IMR-90 (cell line): ENCODE measurements at places on chromosomes 11 and 22. TPM values are rescaled to one million over a fixed set of nuclear protein-coding genes. Genes with fewer than 3 reads are reported as not detected.

SHANK3 gene
- total RNA-seq = 0.18 and 0.28 TPM in 2 replicates

DNA sequence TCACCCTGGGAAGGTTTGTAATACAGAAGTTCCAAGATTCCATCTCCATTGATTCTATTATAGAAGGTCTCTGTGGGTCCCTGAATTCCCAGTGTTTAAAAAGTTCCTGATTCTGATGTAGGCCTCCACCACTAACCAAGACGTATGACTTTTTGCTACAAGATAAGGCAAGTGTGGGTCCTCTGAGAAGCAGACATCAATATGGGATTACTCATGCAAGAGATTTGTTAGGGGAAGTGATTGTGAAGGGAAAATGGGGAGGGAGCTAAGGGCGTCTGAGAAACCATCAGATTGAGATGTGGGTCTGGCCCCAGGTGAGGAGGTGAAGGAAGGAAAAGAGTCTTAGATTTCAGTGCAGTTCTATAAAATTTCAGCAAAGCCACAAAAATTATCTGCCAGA is 10.2 kb upstream of the LGR4 start:
- DNase-seq = no peak
- H3K27ac ChIP-seq = no peak overlapping the region
- no peaks in the 10 kb centered on the region for H3K36me3 ChIP-seq
- H3K4me1 ChIP-seq = no peaks in the 10 kb centered on the region
- H3K27me3 ChIP-seq = no peaks in the 10 kb centered on the region

DNA sequence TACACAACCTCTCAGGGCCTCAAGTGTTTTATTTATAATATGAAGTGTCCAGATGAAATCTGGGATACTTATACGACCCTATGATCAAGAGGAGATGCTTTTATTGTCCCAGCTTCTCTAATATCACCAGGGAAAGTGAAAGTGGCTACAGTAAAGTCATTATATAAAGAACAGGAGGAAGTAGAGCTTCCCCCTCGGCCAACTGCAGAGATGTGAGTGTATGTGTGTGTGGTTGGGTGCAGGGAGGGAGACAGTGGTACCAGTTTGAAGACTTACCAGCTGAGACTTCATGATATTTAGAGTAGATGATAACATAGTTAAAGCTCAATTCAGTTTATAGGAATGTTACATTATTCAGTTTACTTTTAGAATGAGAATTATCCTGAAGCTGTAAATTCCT is 373.6 kb upstream of the DDI1 start:
- peak; percentile 20 for DNase-seq
- H3K27me3 ChIP-seq = no peaks in the 10 kb centered on the region
- H3K27ac ChIP-seq = peak overlapping the region; percentile 60; the same call in 1 of the 2 replicates

DNA sequence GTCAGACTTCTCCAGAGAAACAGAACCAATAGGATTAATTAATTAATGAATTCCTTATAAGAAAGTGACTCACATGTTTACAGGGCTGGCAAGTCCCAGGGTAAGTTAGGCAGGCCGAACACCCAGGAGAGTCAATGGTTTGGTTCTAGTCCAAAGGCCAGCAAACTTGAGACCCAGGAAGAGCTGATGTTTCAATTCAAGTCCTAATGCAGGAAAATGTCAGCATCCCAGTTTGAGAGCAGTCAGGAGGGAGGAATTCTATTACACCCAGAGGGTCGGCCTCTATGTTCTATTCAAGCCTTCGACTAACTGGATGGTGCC is 466.0 kb downstream of the INSC start:
- no peak overlapping the region for H3K4me3 ChIP-seq
- DNase-seq = no peak
- no peak overlapping the region for H3K27ac ChIP-seq
- H3K27me3 ChIP-seq = no peaks in the 10 kb centered on the region; the same call in 1 of the 2 replicates
- H3K4me1 ChIP-seq = no peaks in the 10 kb centered on the region
- no peaks in the 10 kb centered on the region for H3K36me3 ChIP-seq

GRCh38 chr11:114311946-114312345 is 15.7 kb downstream of the NNMT start:
- H3K27me3 ChIP-seq = no peaks in the 10 kb centered on the region
- H3K4me1 ChIP-seq = peaks cover 11% of the 10 kb centered on the region
- no peak for DNase-seq
- H3K36me3 ChIP-seq = peaks cover 25% of the 10 kb centered on the region

OTOG gene
- not detected in 2 replicates for total RNA-seq

GRCh38 chr11:130095326-130095725 is 25.6 kb downstream of the APLP2 start:
- H3K27ac ChIP-seq = no peak overlapping the region
- no peak for DNase-seq
- no peak overlapping the region for H3K4me3 ChIP-seq
- no peaks in the 10 kb centered on the region for H3K4me1 ChIP-seq
- H3K36me3 ChIP-seq = peaks cover 2% of the 10 kb centered on the region; the same call in 1 of the 2 replicates
- H3K27me3 ChIP-seq = peaks cover 13% of the 10 kb centered on the region

GTSE1 gene
- 5.8 and 5.9 TPM in 2 replicates for total RNA-seq

- H3K4me3 ChIP-seq = no peak overlapping the region
- no peaks in the 10 kb centered on the region; the same call in none of the 2 replicates for H3K27me3 ChIP-seq
- H3K4me1 ChIP-seq = no peaks in the 10 kb centered on the region
- no peak for DNase-seq
Measured at GRCh38 chr11:79525257-79525656, 84.4 kb upstream of the TENM4 start.

DNA sequence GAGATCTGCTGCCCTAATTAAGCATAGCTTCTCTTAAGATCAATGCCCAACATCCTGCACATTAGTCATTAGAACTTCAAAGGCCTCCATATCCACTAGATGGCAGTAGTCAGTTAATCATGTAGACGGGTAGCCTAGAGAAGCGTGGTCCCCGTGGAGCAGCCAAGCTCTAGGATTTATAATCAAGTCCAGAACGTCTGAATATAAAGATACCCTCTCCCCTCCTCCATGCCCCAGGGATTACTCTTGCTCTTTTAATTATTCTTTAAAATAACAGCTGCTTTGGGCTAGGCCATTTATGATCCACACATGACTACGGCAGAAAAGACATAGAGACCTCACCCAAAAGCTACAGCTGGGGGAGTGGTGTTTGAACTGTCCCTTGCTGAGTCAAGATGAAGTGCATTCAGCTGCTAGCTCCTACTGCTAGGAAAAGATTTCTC is 327.6 kb upstream of the PLET1 start:
- peaks cover 13% of the 10 kb centered on the region for H3K27me3 ChIP-seq
- no peaks in the 10 kb centered on the region for H3K36me3 ChIP-seq
- no peak overlapping the region for H3K27ac ChIP-seq
- H3K4me3 ChIP-seq = no peak overlapping the region

TEX12 gene
- total RNA-seq = not detected in 2 replicates

DNA sequence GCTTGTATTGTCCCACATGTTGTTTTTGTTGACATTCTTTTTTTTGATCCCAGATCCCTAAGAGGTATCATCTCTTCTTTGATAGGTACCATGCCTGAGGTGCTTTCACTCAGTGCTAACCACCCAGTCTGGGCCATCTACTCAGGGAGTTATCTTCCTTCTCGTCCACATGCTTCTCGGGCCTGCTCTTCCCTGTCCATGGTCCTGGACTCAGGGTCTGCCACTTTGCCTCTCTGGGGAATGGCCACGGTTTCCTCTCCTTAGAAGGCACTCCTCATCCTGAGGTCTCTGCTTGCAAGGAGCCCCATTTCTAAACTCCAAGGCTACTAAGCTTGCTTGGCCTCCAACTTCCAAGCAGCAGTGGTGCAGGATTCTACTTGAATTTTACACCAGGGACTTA is 227.0 kb upstream of the NCAM1 start:
- H3K27ac ChIP-seq = no peak overlapping the region
- DNase-seq = peak; percentile 8
- no peaks in the 10 kb centered on the region for H3K27me3 ChIP-seq

GRCh38 chr11:46617972-46618314 is 590 bp downstream of the ATG13 start:
- peak overlapping the region; percentile 82 for H3K27ac ChIP-seq
- DNase-seq = no peak
- H3K4me3 ChIP-seq = peak overlapping the region; percentile 90
- H3K36me3 ChIP-seq = peaks cover 3% of the 10 kb centered on the region; the same call in 1 of the 2 replicates
- H3K27me3 ChIP-seq = no peaks in the 10 kb centered on the region
- peaks cover 5% of the 10 kb centered on the region; the same call in 1 of the 2 replicates for H3K4me1 ChIP-seq

GRCh38 chr22:39277142-39277607 is 32.4 kb upstream of the PDGFB start:
- H3K4me3 ChIP-seq = no peak overlapping the region
- no peaks in the 10 kb centered on the region for H3K27me3 ChIP-seq
- peaks cover 10% of the 10 kb centered on the region for H3K4me1 ChIP-seq
- H3K36me3 ChIP-seq = no peaks in the 10 kb centered on the region
- peak; percentile 92 for DNase-seq
- no peak overlapping the region for H3K27ac ChIP-seq

GRCh38 chr22:29313126-29313575 is 2.3 kb downstream of the RASL10A start:
- peaks cover 44% of the 10 kb centered on the region for H3K27me3 ChIP-seq
- no peak for DNase-seq
- no peak overlapping the region for H3K27ac ChIP-seq
- H3K4me3 ChIP-seq = no peak overlapping the region
- H3K4me1 ChIP-seq = peaks cover 11% of the 10 kb centered on the region

OR8I2 gene
- not detected in 2 replicates for total RNA-seq

LRRC56 gene
- total RNA-seq = 0.28 and 0.36 TPM in 2 replicates

DDI1 gene
- total RNA-seq = not detected in 2 replicates

GRCh38 chr22:36875741-36876140 is 14.9 kb downstream of the NCF4 start:
- no peak overlapping the region for H3K27ac ChIP-seq
- no peaks in the 10 kb centered on the region for H3K4me1 ChIP-seq
- no peaks in the 10 kb centered on the region for H3K36me3 ChIP-seq
- H3K27me3 ChIP-seq = peaks cover 30% of the 10 kb centered on the region
- DNase-seq = no peak

CLDN5 gene
- total RNA-seq = under 0.01 and 0.18 TPM in 2 replicates

DNA sequence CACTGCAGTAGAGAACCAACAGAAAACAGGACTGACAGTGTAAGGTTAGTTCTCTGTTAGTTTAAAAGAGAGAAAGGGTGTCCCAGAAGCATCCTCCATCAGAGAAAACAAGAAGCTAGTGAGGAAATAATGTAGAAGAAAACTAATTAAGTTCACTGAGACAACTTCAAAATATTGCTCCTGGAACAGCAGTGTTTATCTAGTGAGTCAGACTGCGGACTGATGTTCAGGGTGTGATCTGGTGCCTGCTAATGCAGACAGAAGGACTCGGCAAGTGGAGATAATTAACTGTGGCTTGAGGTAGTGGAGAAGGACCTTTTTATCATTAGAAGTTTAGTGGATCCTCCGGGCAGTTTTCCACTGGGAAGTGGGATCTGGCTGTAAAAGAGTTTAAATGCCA is 55.4 kb downstream of the CDON start:
- DNase-seq = peak; percentile 35
- H3K4me1 ChIP-seq = no peaks in the 10 kb centered on the region
- peaks cover 5% of the 10 kb centered on the region for H3K27me3 ChIP-seq
- no peaks in the 10 kb centered on the region for H3K36me3 ChIP-seq

DNA sequence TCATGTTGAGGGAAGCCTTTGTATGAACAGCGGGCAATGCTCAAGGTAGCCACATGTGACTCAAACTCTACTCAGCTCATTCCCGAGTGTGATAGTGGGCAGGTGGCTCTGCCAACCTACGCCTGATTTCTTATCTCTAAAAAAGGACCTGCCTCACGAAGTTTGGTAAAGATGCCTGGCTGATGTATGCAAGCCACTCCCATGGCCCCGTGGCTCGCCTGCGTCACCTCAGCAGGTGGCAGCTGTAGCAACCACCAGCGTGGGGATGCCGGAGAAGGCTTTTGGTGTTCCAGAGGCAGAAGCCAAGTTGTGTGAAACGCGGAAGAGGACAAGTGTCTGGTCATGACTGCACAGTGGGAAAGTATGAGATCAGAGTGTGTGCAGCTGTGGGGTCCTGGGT is 5.4 kb downstream of the FADS2 start:
- no peak overlapping the region for H3K27ac ChIP-seq
- H3K4me3 ChIP-seq = no peak overlapping the region
- H3K27me3 ChIP-seq = no peaks in the 10 kb centered on the region

CD44 gene
- 341 and 357 TPM in 2 replicates for total RNA-seq

- H3K27ac ChIP-seq = no peak overlapping the region
- H3K4me1 ChIP-seq = no peaks in the 10 kb centered on the region
- H3K27me3 ChIP-seq = peaks cover 7% of the 10 kb centered on the region; the same call in 1 of the 2 replicates
- no peaks in the 10 kb centered on the region for H3K36me3 ChIP-seq
Measured at GRCh38 chr11:2178906-2179494, 7.4 kb upstream of the TH start.

DNA sequence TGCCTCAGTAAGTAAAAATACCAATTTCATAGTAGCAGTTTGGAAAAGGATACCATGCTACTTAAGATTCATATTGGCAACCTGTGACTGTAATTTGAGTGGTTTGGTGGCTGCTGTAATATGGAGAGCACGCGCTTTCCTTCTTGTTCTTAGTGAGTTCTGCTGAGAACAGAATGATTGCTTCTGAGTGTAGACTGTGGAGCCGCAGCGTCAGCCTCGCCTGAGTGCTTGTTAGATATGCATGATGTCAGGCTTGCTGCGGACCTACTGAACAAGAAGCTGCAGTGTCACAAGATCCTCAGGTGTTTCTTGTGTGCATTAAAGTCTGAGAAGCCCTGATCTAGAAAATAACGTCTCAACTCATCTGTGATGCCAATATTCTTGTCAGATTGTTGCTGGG is 143.2 kb downstream of the ARHGAP42 start:
- peaks cover 10% of the 10 kb centered on the region for H3K4me1 ChIP-seq
- no peak overlapping the region for H3K4me3 ChIP-seq
- no peaks in the 10 kb centered on the region for H3K36me3 ChIP-seq
- H3K27ac ChIP-seq = no peak overlapping the region
- no peaks in the 10 kb centered on the region for H3K27me3 ChIP-seq

- H3K4me1 ChIP-seq = no peaks in the 10 kb centered on the region
- H3K36me3 ChIP-seq = no peaks in the 10 kb centered on the region
- no peak overlapping the region for H3K27ac ChIP-seq
- H3K27me3 ChIP-seq = peaks cover 40% of the 10 kb centered on the region
- DNase-seq = no peak
Measured at GRCh38 chr22:19626666-19627065, 87.6 kb upstream of the SEPTIN5 start.

GRCh38 chr11:72585762-72586311 is 88.4 kb downstream of the PDE2A start:
- no peaks in the 10 kb centered on the region for H3K36me3 ChIP-seq
- peaks cover 98% of the 10 kb centered on the region for H3K27me3 ChIP-seq
- H3K4me1 ChIP-seq = no peaks in the 10 kb centered on the region; the same call in 1 of the 2 replicates
- H3K27ac ChIP-seq = no peak overlapping the region
- peak; percentile 44 for DNase-seq

TREH gene
- not detected in 2 replicates for total RNA-seq

EFCAB6 gene
- 1.1 TPM in 2 replicates for total RNA-seq

DNA sequence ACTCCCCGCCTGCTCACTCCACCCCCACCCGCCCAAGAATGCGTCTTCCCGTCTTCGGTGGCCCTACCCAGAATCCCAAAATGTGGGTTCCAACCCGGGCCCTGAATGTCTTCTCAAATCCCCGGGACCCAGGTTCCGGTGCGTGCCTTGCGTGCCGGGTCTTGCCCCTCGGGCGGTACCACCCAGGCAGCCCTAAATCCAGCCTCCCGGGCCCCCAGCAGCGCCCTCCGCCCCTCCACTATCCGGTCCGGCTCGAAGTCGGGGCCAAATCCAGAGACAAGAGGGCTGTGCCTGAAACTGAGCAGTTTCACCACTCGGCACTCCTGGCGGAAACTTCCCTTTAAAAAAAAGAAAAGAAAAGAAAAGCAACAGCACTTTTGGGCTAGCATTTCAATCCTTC is 16.3 kb upstream of the CCT8L2 start:
- no peak overlapping the region for H3K27ac ChIP-seq
- no peaks in the 10 kb centered on the region for H3K36me3 ChIP-seq
- no peak overlapping the region for H3K4me3 ChIP-seq
